ENCODE measurements at places on chromosomes 5 and 9. TPM values are rescaled to one million over a fixed set of nuclear protein-coding genes. Genes with fewer than 3 reads are reported as not detected.

The CARD9 gene
- 1.5 TPM for total RNA-seq

The FOXD1 gene
- total RNA-seq = 0.22 TPM

The KCNN2 gene
- not detected for total RNA-seq

The CAVIN4 gene
- total RNA-seq = 0.26 TPM

- H3K27ac ChIP-seq = no peak overlapping the region
- H3K36me3 ChIP-seq = no peaks in the 10 kb centered on the region
- no peak for DNase-seq
Observed at GRCh38 chr9:136055715-136056545, 39.2 kb downstream of the NACC2 start.

- peaks cover 57% of the 10 kb centered on the region for H3K4me1 ChIP-seq
- no peak for DNase-seq
- no peaks in the 10 kb centered on the region for H3K27me3 ChIP-seq
- no peak overlapping the region for H3K27ac ChIP-seq
- H3K4me3 ChIP-seq = no peak overlapping the region
- no peaks in the 10 kb centered on the region for H3K36me3 ChIP-seq
Observed at GRCh38 chr9:124218438-124218982, 39.2 kb upstream of the NEK6 start.

DNA sequence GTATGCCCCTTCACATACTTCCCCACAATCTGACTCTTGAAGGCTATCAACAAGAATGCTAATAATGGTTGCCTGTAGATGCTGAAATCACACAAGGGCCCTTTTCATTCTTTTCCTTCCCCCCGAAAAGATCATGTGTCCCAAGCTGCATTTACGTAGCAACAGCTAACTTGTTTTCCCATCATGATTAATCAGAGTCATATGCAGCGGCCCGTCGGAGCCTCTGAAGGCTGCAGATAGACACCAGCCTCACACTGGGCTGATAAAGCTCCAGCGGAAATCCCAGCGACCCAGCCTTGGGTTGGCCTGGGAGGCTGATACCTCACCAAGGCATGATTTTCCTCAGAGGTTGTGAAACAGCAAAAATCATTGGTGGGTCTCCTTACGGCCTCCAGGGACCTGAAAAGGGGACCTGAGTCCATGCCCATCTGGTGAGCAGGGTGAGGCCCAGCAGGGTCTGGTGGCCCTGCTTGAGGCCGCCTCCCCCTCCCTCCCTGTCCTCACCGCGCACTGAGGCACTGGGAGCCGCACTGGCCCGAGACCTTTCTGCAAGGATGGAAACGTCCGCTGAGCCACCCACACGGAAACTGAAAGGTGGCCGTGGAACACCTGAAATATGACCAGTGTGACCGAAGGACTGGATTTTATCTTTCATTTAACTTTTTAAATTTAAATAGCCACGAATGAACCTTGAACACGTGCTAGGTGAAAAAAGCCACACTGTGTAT lies 114.2 kb upstream of the PHYKPL start:
- no peak for DNase-seq
- no peaks in the 10 kb centered on the region for H3K36me3 ChIP-seq
- H3K4me1 ChIP-seq = no peaks in the 10 kb centered on the region

- no peaks in the 10 kb centered on the region for H3K36me3 ChIP-seq
- no peak for DNase-seq
- no peaks in the 10 kb centered on the region for H3K27me3 ChIP-seq
- no peak overlapping the region for H3K4me3 ChIP-seq
- H3K4me1 ChIP-seq = no peaks in the 10 kb centered on the region
Observed at GRCh38 chr9:1173211-1173610, 123.1 kb downstream of the DMRT2 start.

GRCh38 chr5:32531885-32532520 lies 53.4 kb upstream of the SUB1 start:
- H3K4me1 ChIP-seq = peaks cover 29% of the 10 kb centered on the region
- peak overlapping the region; percentile 49 for H3K4me3 ChIP-seq
- peak; percentile 74 for DNase-seq
- H3K27ac ChIP-seq = peak overlapping the region; percentile 76
- H3K27me3 ChIP-seq = no peaks in the 10 kb centered on the region
- no peaks in the 10 kb centered on the region for H3K36me3 ChIP-seq

GRCh38 chr9:130256644-130257043 lies 8.9 kb upstream of the HMCN2 start:
- H3K4me1 ChIP-seq = no peaks in the 10 kb centered on the region
- DNase-seq = no peak
- H3K4me3 ChIP-seq = no peak overlapping the region
- H3K27ac ChIP-seq = no peak overlapping the region

GRCh38 chr9:110936237-110936636 lies 102.0 kb downstream of the LPAR1 start:
- H3K4me3 ChIP-seq = no peak overlapping the region
- H3K27ac ChIP-seq = no peak overlapping the region
- no peaks in the 10 kb centered on the region for H3K4me1 ChIP-seq
- no peaks in the 10 kb centered on the region for H3K36me3 ChIP-seq
- no peak for DNase-seq

GRCh38 chr9:109289186-109289585 lies 31.7 kb downstream of the EPB41L4B start:
- no peaks in the 10 kb centered on the region for H3K4me1 ChIP-seq
- no peak overlapping the region for H3K27ac ChIP-seq
- no peak overlapping the region for H3K4me3 ChIP-seq
- H3K36me3 ChIP-seq = no peaks in the 10 kb centered on the region
- peaks cover 8% of the 10 kb centered on the region for H3K27me3 ChIP-seq
- no peak for DNase-seq

GRCh38 chr9:14560194-14560593 lies 133.0 kb downstream of the ZDHHC21 start:
- H3K27me3 ChIP-seq = no peaks in the 10 kb centered on the region
- H3K4me3 ChIP-seq = no peak overlapping the region
- H3K4me1 ChIP-seq = no peaks in the 10 kb centered on the region

DNA sequence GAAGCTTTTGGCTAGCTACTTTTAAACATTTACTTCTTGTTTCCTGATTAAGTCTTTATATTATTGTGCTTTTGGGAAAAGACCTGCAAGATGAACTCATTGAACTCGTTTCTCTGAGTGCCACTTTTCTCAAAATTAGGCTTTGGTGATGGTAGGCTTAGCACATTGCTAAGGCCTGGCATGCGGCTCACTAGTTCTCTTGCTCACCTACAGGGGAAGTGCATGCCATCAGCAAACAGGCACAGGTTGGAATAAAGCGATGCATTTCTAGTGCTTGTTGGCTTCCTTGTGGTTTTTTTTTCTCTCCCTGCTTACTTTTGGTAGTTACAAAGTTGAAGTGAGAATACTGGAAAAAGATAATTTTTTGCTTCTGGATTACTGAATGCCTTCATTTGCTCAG lies 41.4 kb downstream of the TLE4 start:
- no peak overlapping the region for H3K27ac ChIP-seq
- no peaks in the 10 kb centered on the region for H3K36me3 ChIP-seq
- H3K4me3 ChIP-seq = no peak overlapping the region
- H3K27me3 ChIP-seq = no peaks in the 10 kb centered on the region

DNA sequence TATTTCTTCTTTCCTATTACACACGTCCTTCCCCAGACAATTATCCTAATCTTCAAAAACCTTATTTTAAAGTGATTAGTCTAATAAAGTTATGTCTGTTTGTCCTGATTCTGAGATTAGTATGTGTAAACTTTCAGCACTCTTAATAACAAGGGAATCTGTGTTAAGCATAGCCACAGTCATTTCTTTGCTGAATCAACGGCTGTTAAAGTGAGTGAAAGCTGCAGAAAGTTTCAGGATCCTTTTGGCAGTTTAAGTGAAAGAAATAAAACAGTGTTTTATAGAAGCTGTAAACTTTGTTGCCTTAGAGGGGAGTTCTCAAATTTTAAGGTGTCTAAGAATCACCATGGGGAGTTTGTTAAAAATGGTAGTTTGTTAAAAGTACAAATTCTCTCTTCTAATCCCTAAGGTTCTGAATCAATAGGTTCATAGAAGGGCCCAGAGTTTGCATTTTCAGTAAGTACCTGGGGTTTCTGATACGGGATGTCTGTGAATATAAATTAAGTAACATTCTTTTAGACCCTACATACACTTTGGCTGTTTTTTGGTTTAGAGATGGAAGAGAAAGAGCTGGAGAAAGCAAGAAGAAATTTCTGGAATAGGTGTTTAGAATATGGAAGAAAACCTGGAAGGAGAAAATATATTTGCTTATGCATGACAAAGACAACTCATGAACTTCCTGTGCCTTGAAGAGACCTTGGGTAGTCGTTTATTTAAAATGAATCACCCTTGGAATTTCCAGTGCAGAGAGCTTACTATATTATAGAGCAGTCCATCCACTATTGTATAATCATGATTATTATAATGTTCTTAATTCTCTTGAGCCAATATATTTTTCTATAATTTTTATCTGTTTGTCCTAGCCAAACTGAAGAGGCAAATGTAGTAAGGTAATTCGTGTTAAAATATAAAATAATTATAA lies 45.7 kb downstream of the SCAMP1 start:
- no peaks in the 10 kb centered on the region for H3K36me3 ChIP-seq
- H3K4me1 ChIP-seq = peaks cover 10% of the 10 kb centered on the region
- no peak overlapping the region for H3K27ac ChIP-seq

GRCh38 chr5:50702615-50703366 lies 36.4 kb downstream of the PARP8 start:
- H3K4me3 ChIP-seq = no peak overlapping the region
- no peak for DNase-seq
- H3K27me3 ChIP-seq = no peaks in the 10 kb centered on the region

DNA sequence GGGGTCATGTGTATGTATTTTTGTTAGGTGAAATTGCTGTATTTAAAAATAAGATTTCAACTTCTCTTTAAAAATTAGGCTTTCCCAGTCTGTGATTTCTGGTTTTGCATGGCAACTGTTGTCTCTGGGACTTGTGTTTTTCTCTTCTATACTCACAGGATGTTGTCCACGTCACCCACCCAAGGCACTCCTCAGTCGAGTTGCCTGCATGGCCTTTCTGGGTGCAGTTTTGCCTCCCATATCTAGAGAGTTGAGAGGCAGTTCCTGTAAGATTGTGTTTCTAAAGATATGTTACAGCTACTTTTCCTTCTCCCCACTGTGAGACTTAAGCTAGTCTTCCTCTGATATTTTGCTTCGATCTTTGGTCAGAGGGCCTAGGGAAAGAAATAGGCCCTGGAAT lies 2.3 kb upstream of the ASPN start:
- no peak overlapping the region for H3K4me3 ChIP-seq
- H3K27me3 ChIP-seq = no peaks in the 10 kb centered on the region
- H3K27ac ChIP-seq = no peak overlapping the region
- DNase-seq = no peak

DNA sequence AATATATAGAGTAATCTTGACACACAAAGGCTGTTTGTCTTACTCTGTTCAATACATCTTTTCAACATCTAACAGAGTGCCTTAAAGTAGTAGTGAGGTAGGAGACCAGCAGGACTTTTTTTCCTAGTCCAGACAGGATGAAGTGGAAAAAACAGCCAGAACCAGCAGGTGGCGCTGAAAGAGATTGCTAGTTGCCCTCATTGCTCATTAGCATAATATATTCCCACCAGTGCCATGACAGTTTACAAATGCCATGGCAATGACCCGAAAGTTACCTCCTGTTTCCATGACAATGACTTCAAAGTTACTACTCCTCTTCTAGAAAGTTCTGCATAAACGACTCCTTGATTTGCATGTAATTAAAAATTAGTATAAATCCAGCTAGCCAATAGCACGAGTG lies 387.4 kb downstream of the ACTL7B start:
- H3K36me3 ChIP-seq = no peaks in the 10 kb centered on the region
- H3K27me3 ChIP-seq = no peaks in the 10 kb centered on the region
- no peak for DNase-seq

GRCh38 chr5:148125641-148126040 lies 42.7 kb upstream of the SPINK14 start:
- H3K27me3 ChIP-seq = peaks cover 4% of the 10 kb centered on the region
- no peak for DNase-seq
- no peaks in the 10 kb centered on the region for H3K4me1 ChIP-seq
- H3K27ac ChIP-seq = no peak overlapping the region

DNA sequence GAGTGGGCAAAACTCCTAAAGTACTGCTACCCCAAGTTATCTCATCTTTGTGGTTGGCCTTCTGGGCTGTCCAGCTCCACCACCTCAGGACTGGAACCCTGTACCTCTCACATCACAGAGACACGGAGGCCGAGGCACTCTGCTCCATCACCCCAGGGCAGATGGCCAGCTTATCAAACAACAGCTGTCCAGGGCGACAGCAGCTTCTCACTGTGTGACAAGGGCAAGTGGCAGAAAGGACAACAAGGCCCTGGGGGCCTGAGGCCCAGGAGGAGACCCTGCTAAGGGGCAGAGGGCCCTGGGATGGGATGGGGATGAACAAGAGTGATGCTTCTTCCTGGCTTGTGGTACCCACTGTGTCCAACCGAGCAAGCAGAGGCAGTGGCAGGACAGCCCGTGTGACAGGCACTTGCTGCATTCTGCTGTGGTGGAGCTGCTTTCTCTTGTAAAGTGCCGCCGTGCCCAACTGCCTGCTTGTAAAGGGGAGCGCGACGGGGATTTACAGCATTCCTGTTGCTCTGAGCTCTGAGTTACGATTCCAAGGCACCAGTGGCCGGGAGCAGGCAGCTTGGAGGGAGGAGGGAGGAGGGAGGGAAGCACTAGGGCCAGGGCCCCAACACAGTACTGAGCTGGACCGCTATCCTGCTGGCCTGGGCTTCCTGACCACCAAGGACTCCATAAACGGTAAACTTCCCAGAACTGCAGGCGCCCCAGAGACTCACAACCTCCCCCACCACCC lies 71.2 kb downstream of the SHB start:
- no peaks in the 10 kb centered on the region for H3K4me1 ChIP-seq
- no peak for DNase-seq
- no peak overlapping the region for H3K4me3 ChIP-seq
- no peaks in the 10 kb centered on the region for H3K36me3 ChIP-seq
- no peak overlapping the region for H3K27ac ChIP-seq

DNA sequence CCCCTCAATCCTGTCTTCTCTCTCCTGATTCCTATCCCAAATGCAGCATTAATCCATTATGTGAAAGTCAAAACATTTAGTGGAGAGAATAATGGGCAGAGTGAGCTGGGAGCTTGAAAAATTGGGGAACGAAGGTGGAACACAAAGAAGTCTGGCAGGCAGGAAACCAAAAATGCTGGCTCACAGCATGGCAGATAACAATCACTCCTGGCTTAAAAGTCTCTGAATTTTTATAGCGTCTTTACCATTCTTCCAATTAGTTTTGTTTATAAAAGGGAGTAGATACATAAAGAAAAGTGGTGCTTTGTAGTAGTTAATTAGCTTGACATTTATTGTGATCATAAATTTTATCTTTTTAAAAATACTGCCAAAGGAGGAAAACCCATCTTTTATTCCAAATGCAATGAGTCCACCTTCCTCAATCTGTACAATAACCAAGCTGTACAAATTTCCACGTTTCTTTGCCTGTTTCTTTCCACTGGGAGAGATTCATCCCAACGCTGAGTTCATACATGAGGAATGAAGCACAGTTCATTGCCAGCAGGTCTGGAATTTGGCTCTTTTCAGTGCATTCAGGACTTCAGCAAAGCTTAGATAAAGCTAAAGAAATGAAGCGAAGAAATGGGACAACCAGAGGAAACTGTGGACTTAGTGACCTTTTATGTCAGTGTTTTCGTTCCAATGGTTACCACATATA lies 174.7 kb downstream of the HMHB1 start:
- H3K4me1 ChIP-seq = no peaks in the 10 kb centered on the region
- no peak overlapping the region for H3K4me3 ChIP-seq
- no peak overlapping the region for H3K27ac ChIP-seq
- no peak for DNase-seq
- no peaks in the 10 kb centered on the region for H3K36me3 ChIP-seq
- no peaks in the 10 kb centered on the region for H3K27me3 ChIP-seq

Data from CD8-positive, alpha-beta memory T cell (primary cell).